Stimulated activated CD4-positive, alpha-beta T cell treated with anti-CD3 and anti-CD28 coated beads, Interleukin-12 subunit alpha, Interleukin-12 subunit beta, amount 100 ng/mL, for 48 hours (primary cell): ENCODE measurements at places on chromosomes 12 and 14.

DNA sequence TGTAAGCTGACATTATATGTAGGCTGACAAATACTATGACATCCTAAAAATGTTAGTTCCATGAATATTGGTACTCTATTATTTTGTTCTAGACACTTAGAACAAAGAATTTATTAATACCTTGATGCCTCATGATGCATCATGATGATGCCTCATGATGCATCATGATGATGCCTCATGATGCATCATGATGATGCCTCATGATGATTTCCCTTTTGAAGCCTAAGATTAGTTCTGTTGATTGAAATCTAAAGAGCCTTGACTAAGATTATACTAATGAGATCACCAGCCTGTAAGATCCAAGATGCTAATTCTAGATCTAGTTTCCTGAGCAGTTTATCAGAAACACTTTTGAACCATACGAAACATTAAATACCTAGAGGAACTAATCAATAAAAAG, 4.6 kb upstream of the CEP128 start:
- no peak for DNase-seq

DNA sequence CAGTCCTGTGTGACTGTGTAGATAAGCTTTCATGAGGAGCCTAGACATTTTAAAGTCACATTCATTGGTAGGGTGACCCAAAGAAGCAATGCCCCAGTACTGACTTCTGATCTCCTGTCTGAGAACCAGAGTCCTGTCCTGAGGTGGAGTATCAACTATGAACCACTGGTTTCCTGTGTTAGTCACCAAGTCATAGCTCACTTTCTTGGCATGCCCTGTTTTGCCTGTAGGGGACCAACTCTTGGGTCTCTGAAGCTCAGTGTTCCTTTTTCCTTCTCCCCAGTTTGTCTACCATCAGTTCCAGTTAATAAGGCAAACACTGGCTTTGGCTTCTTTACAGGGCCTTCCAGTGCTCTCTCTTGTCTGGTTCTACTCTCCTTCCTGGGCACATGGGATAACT, 97.4 kb downstream of the C12orf75 start:
- no peak for DNase-seq

GRCh38 chr12:105956662-105957457, 181.9 kb downstream of the NUAK1 start:
- no peak for DNase-seq

DNA sequence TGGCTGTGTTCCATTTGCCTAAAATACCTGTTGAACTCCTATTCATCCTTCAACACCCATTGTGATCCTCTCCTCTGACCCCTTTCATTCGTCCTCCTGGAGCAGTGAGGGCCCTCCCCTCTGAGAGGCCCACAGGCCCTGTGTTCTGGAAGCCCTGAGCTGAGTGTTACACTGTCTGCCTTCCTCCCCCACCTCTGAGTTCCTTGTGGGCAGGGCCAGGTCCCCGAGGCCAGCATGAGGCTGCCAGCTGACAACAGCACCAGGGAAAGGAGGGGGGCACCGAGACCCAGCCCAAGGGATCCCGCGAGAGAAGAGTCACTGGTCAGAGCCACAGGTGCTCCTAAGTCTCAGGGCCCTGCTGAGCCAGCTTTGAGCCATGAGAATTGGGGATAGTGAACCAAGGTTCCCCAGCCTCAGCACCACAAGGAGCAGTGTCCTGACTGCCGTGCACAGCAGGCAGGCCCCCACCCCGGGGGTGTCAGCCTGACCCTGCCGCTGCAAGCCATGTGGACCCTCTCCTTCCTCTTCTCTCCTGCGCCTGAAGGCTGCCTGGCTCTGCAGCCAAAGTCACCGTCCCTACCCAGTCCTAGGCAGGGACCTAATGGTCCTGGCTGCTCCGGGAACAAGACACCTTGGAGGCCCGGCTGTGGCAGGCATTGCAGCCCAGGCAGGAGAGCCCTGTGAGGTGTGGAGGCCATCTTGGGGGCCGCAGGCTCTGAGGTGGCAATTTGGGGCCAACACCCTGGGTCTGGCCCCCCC, 52.5 kb downstream of the BEGAIN start:
- no peak for DNase-seq

- no peak for DNase-seq
These were observed 16.9 kb downstream of the BEST3 start for GRCh38 chr12:69682110-69682755.
